NCI-H226 (cell line): ENCODE measurements at places on chromosomes 7 and 10.

GRCh38 chr10:89670926-89671325 is 25.9 kb upstream of the PANK1 start:
- no peak for DNase-seq

DNA sequence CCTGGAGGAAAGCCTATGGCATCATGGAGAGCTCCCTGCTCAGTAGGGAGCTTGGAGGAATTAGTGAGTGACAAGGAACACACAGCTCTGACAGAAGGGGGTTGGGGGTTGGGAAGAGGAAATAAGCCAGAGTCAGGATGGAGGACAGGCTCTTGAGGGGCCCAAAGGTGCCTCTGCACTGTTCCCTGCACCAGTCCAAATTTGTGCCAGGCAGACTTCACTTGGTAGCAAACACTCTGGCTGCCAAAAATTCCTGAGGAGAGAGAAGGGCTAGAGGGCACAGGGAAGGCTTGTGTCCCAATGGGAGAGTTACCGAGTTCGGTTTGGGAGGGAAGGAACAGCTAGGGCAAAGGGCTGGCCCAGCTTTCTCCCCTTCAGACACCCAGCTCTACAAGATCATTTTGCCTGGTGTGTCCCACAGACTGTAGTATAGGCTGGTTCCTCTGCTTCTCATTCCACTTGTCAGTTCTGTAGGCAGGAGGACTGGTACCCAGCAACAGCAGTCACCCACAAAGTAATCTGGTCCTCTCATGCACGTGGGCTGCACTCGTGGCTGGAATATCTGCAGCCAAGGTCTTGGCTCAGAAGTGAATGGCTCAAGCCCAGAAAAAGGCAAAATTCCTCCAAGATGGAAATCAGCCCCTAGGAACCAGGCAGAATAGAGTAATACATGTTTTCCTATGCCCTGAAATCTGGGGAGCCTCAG is 8.0 kb upstream of the KCNIP2 start:
- no peak for DNase-seq

- no peak for DNase-seq
These were observed 2.0 kb downstream of the WDR91 start for GRCh38 chr7:135209225-135209834.

GRCh38 chr10:6737080-6737641 is 157.1 kb upstream of the PRKCQ start:
- DNase-seq = peak; percentile 56

GRCh38 chr10:4137299-4137698 is 352.3 kb upstream of the KLF6 start:
- no peak for DNase-seq

GRCh38 chr7:49091519-49091918 is 167.2 kb downstream of the CDC14C start:
- DNase-seq = no peak

GRCh38 chr7:28263622-28264271 is 83.2 kb upstream of the JAZF1 start:
- no peak for DNase-seq

DNA sequence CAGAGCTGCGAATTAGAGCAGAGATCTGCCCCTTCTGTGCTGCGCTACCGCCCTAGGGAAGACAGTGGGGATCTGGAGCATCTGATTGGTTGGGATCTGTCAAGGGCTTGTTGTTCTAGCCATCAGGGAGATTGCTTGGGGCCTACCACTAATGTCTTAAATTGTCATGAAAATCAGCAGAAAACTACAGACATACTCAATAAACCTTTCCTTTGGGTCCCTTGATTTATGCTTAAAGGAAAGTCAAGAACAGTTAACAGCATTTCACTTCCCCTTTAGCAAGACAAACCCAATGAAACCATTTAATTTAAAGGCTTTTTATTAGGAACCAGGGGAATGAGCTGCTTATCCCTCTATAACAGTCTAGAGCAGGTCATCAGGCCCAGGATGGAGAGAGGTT is 10.0 kb downstream of the SLC25A28 start:
- DNase-seq = no peak

- DNase-seq = no peak
These were observed 11.2 kb upstream of the CALD1 start for GRCh38 chr7:134768243-134768642.

- no peak for DNase-seq
These were observed 370.5 kb downstream of the MDFIC start for GRCh38 chr7:115292381-115292780.

DNA sequence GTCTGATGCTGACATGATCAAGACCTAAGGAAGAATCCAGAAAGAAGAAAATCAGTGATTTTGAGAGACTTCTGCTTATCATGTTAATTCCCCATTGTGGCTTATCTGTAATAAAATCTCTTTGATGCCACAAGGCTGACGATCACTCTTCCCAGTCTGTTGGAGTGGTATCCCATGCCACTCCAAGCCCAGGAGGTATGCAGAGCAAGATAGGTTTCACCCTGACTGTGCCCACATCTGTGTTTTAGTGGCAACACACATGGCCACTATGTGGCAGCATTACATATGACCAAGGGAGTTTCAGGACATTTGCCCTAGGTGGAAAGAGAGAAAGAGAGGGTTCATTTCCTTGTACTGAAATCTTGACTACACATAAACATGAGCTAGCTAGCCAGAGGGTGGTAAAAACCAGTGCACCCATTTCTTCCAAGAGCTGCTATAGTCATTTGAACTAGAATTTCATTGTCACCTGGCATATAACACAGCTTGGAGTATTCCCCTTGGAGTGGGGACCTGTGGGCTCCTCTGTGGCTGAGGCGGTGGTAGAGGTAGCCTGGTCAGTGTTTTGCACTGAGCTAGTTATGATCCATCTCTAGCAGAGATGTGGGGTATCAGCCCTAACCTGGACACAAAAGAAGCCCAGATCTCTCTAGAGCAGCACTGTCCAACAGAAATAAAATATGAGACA is 20.8 kb downstream of the LAMB4 start:
- no peak for DNase-seq

DNA sequence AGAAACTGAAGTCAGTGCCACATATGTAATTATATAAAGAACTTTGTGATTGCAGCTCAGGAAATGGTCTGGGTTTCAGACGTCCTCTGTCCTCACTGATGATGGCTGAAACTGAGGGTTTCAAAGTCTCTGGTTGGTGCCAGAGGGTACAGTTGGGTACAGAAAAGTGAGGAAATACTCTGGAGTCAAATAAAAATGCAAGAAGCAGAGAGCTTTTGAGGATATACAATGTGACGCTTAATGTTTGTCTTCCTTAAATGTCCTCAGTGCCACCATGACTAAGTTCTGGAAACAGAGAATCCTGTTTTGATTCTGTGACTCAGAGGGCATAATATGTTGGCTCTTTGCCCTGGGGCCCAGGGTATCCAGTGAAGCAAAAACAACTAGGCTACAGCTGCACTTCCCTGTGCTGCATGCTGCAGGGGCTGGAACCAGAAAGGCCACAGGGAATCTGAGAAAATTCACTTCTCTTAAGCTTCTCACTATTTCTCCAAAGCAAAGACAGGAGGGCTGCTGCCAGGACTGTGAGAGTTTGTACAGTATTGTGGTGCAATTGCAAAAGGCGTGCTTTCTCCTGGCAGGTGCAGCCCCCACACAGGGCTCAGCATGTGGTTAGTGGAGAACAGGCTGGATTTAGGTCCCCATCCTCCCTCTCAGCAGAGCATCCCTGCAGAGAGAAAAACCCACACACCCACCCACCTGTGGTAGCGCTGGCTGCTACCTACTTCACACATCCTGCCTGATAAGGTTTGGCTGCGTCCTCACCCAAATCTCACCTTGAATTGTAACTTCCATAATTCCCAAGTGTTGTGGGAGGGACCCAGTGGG is 169.5 kb upstream of the SVIL start:
- DNase-seq = peak; percentile 13

DNA sequence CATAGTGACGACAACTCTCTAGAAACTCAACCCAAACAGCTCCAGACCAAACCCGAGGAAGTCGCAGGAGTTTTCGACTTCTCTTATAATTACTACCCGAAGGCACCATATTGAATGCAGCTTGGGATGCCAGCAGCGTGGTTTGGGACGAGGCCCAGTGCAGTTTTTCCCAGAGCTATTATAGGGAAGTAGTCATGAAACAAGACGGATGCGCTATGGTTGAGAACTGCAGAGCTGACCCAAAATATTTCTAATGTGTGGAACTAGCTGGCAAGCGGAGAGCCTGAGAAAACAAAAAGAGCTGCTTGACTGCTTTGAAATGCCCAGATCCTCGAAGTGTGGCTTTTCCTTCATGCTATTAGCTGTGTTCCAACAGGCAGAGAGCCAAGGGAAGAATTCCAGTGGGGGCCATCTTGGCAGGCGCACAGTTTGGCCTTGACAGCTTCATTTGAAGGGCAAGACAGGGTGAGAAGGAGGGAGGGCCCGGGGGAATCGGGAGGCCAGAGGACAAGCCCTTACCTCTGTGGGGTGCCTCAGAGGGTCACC is 122.7 kb downstream of the CUL2 start:
- no peak for DNase-seq

- DNase-seq = no peak
These were observed 84.7 kb downstream of the SEM1 start for GRCh38 chr7:96624954-96625353.

GRCh38 chr10:74889662-74889998 is 63.2 kb downstream of the KAT6B start:
- DNase-seq = no peak

- DNase-seq = no peak
These were observed 2.4 kb downstream of the TRPV6 start for GRCh38 chr7:142883145-142883544.

DNA sequence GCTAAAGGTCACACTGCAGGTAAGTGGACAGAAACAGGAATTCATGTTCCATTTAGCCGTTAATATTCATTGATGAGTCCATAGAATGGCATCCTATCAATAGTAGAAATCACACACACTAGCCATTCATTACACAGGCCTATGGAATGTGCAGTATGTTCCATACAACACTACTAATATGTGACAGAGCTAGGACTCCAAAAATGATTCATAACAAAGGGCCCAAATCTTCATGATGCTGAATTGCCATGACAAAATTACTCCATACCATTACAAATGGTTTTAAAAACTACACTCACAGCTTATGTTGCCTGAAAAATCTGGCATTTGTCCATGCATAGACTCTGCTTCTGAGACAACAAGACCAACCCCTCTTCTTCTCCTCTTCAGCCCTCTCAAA is 549.1 kb downstream of the XPNPEP1 start:
- DNase-seq = no peak

DNA sequence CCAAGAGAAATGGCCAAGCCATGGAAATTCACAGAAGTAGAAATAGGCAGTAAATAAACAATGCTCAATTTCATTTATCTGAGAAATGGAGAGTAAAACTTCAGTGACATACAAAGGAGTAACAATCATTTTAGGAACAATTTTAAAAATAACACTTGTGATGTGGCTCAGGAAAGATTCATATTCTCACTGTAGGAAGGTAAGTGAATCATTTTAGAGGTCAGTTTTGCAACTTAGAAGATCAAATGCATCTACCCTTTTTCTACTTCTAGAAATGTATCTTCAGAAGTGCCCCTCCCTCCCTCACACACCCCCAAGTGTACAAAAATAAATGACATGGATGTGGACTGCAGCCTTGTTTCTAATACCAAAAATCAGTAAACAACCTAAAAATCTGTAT is 78.3 kb downstream of the ALOX5 start:
- DNase-seq = no peak

- DNase-seq = no peak
These were observed 178.0 kb downstream of the JCAD start for GRCh38 chr10:29881336-29881771.

DNA sequence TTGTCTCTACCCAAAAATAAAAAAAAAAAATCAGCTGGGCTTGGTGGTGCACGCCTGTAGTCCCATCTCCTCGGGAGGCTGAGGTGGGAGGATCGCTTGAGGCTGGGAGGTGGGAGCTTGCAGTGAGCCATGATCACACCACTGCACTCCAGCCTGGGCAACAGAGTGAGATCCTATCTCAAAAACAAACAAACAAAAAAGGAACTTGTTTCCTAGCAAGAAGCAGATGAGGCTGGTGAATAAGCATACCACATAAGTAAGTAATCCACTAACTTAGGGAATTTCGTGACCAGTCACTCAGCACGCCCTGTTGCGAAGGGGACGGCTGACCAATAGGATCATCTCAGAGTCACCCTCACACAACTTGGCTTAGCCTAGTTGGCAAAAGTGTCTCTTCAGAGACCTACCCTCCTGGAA is 64.6 kb downstream of the CUX1 start:
- DNase-seq = peak; percentile 90

GRCh38 chr10:88682491-88682890 is 18.2 kb downstream of the LIPF start:
- DNase-seq = no peak

- DNase-seq = no peak
These were observed 14.0 kb downstream of the ADAM8 start for GRCh38 chr10:133262696-133263095.

- DNase-seq = no peak
These were observed 50.7 kb downstream of the HSPA12A start for GRCh38 chr10:116691635-116692034.

- DNase-seq = no peak
These were observed 5.5 kb downstream of the OGDHL start for GRCh38 chr10:49756641-49757040.

DNA sequence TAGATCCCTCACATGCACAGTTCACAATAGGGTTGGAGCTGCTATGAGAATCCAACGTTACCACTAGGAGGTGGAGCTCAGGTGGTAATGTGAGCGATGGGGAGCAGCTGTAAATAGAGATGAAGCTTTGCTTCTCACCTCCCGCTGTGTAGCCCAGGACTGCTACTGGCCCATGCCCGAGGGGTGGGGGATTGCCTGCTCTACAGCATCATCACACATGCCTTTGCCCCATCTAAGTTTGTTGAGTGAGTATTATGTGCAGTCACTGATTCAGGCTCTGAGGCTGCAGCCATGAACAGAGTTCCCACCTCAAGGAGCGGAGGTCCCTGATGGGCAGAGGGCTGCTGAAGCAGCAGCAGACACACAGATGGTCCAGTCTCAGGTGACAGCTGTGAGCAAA is 94.1 kb downstream of the CHST15 start:
- DNase-seq = no peak

DNA sequence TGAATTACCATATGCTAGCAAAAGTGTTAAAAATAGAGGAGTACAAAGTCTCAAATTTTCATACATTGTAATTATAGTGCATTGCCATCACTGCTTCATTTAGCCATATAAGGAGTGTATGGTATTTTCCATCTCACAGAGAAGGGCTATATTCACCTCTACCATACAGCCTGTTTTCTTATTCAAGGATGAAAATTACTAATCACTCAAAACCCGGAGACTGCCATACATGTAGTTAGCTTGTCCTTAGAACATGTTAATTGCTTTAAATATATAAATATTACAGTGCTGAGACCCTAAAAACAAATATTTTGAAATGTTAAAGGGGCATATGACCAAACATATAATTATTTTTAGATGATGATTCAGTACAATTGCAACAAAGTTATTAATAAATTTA is 49.4 kb downstream of the CPEB3 start:
- no peak for DNase-seq
